GF-D8 (cell line): ENCODE measurements at places on chromosomes 16 and 17.

GRCh38 chr16:50778284-50779163, 36.6 kb downstream of the CYLD start:
- no peak for DNase-seq

DNA sequence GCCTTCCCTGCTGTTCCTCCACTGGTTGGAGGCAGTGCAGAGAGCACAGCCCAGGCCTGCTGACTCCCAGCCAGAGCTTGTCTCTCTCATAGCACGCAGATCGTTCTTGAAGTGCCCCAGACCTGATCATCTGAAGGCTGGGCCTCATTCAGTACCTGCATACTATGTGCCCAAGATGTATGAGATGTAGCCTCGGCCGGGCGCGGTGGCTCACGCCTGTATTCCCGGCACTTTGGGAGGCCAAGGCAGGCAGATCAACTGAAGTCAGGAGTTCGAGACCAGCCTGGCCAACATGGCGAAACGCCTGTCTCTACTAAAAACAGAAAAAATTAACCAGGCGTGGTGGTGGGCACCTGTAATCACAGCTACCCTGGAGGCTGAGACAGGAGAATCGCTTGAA, 31.0 kb downstream of the WNT3 start:
- no peak for DNase-seq

DNA sequence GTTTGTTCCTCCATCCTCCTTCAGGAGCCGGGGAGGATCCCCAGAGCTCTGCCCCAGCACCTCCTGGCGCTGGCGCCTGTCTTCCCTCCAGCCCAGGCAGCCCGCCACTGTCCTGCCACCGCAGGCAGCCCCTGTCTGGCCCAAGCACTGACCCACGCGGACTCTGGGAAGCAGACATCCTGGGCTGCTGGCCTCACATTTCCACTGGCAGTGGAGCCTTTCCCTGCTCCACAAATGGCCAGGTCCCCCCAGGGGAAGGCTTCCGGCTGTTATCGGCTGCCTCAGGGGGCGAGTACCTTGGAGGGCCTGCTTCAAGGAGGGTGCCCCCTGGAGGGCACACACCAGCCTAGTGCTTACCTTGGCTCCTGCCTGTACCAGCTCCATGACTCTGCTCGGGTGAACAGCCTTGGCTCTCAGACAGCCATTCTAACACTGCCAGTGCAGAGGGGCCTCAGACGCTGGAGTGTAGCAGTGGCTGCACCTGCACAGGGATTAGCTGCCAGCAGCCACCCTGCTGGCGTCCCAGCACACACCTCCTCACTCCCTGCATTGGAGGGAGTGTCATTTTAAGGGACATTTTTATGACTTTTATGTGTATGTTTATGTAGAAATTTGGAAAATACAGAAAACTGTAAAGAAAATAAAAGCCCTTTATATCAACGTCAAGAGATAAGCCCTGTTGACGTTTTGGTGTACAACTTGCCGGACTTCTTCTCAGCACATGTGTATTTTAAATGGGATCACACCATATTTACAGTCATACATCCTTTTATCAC, 21.0 kb downstream of the ACE start:
- no peak for DNase-seq

DNA sequence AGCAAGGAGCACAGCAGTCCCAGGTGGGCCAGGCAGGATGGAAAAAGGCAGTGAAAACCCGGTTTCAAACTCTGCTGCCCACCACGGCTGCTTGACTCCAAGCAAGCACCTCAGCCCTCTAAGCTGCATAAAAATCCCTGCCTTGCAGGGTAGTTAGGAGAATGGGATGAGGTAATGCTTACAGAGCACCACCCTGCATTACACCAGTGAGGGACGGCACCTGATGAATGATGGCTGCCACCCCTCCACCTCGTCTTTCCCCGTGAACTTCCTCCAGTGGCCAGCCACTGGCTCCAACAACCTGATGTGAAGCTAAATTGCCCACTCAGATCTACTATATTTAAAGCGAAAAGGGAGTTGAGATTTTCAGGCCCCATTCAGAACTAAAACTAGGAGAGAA, 21.3 kb downstream of the MIEF2 start:
- no peak for DNase-seq

DNA sequence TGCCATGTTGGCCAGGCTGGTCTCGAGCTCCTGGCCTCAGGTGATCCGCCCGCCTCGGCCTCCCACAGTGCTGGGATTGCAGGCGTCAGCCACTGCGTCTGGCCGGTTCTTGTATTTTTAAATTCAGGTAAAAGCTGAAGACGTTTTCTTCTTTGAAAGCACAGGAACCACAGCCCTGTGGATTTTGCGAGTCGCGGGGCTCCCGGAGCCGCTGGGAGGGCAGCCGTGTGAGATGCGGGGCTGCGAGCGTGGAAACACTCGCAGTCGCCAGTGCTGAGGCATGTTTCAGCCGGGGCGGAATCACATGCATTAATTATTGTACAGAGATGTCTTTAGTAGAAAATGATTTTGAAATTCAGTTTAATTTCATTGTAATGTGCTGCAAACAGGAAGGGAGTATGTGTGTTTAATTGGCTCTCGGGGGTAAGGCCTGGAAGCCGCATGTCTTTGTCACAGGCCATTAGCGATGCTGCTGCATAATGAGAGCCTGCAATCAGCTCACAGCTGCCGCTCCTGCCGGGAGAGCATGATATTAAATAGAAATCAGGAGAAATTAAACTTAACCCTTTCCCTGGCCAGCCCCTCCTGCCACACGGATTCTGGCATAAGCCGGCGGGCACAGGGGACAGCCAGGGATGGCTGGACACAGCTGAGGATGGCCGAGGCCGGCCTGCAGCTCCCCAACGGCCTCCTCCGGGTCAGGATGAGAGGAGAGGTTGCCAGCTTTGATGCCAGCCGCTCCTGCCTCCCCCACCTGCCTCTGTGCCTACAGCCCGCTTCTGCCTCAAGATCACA, 35.4 kb upstream of the CDH15 start:
- no peak for DNase-seq

- DNase-seq, result no peak
Measured at GRCh38 chr16:5643855-5644531, 546.4 kb upstream of the EEF2KMT start.

GRCh38 chr17:27553019-27553511, 77.9 kb upstream of the LGALS9 start:
- DNase-seq, result no peak

DNA sequence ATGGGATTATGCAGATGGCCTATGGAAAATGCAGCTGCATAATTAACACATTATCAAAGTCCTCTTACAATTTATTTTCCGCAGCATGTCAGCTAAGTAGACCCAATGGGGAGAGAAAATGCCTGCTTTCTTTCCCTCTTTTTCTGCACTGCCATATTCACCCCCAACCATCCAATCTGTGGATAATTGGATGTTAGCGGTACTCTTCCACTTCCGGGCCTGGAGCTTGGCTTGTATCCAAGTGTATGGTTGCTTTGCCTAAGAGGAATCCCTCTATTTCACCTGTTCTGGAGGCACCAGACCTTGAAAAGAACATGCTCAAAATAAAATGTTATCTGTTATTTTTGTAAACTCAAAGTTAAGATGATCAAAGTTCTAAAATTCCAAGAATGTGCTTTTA, 41.1 kb upstream of the CACNG3 start:
- no peak for DNase-seq

- no peak for DNase-seq
Measured at GRCh38 chr16:69936252-69936651, 14.9 kb upstream of the CLEC18A start.

GRCh38 chr16:88014252-88014781, 63.1 kb downstream of the BANP start:
- no peak for DNase-seq

- DNase-seq, result no peak
Measured at GRCh38 chr17:35944151-35944550, 638 bp upstream of the LYZL6 start.

GRCh38 chr16:84618581-84619460, 943 bp upstream of the COTL1 start:
- DNase-seq, result no peak

GRCh38 chr17:58513965-58514769, at the start of gene MTMR4:
TSS of gene MTMR4 (minus strand) at chr17:58514638. CDS start at chr17:58514407, 231 bp downstream.
- no peak for DNase-seq

- DNase-seq, result no peak
Measured at GRCh38 chr17:51667706-51668083, 407.3 kb downstream of the UTP18 start.

- no peak for DNase-seq
Measured at GRCh38 chr16:1026057-1026783, 44.6 kb downstream of the SOX8 start.

GRCh38 chr17:76907352-76907751, 39.1 kb downstream of the MGAT5B start:
- no peak for DNase-seq

GRCh38 chr17:70137451-70138230, 31.7 kb upstream of the KCNJ2 start:
- no peak for DNase-seq

DNA sequence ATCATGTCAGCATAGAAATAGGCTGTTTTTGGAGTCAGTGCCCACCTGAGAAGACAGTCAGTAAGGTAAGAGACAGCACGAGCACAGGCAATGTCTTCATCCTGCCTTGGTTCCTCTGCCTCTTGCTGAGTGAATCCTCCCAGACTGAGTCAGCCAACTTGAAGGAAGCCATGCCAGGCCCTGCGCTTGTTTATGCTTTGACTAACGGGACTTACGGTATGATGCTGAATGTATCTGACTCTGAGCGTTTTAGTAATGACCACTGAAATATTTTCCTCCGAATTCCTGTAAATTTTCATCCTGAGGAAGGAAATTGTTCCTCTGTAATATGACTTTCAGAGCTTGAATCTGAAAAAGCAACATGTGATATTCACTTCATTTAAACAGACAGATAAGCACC, 18.0 kb downstream of the C17orf67 start:
- no peak for DNase-seq

GRCh38 chr16:8730335-8730915, 56.0 kb downstream of the ABAT start:
- no peak for DNase-seq

GRCh38 chr16:72554935-72555334, 383.0 kb upstream of the PMFBP1 start:
- DNase-seq, result no peak

GRCh38 chr16:22691335-22691734, 122.6 kb upstream of the HS3ST2 start:
- DNase-seq, result no peak

DNA sequence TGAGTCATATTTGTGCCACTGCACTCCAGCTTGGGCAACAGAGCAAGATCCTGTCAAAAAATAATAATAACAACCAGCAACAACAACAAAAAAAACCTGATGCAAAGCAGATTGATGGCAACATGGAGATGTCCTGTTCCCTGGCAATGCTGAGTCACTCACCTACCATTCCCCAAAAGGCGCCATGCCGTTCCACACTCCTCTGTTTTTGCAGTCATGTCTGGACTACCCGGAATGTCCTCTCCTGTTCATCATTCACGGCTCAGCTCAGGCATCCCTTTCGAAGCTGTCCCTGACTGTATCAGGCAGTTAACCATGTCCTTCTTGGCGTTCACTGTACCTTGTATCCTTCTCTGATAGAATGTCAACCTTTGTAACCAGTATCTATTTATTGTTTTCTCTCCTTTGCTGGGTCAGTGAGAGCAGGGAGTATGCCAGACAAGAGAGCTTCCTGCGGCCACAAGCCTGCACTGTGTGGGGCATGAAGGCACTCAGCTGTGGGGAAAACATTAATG, 147.7 kb downstream of the ABCC12 start:
- no peak for DNase-seq

GRCh38 chr17:47902039-47902744, 6.2 kb downstream of the SP2 start:
- DNase-seq, result no peak

GRCh38 chr16:19875900-19876299, 8.7 kb downstream of the GPRC5B start:
- DNase-seq, result no peak

- DNase-seq, result no peak
Measured at GRCh38 chr17:65231086-65231485, 93.9 kb downstream of the RGS9 start.

- no peak for DNase-seq
Measured at GRCh38 chr16:74896389-74897370, 88.2 kb downstream of the WDR59 start.

DNA sequence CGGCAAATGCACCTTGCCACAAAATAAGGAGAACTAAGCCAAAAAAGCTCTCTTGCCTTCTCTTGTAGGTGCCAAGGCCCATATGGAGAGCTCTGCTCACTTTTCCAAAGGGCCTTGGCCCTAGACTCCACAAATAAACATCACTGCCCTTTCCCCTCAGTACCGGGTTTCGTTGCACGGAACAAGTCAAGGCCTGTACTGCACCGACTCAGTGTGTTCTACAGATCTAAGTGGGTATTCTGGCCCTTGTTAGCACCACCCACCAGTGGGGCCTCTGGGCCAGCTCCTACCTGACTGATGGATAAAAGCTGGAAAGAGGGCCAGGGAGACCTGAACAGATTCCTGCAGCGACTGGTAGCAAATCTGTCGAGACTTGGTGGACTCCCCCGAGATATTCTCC, 43.7 kb upstream of the GSG1L start:
- no peak for DNase-seq

- DNase-seq, result no peak
Measured at GRCh38 chr17:61863801-61864126, 436 bp upstream of the BRIP1 start.

DNA sequence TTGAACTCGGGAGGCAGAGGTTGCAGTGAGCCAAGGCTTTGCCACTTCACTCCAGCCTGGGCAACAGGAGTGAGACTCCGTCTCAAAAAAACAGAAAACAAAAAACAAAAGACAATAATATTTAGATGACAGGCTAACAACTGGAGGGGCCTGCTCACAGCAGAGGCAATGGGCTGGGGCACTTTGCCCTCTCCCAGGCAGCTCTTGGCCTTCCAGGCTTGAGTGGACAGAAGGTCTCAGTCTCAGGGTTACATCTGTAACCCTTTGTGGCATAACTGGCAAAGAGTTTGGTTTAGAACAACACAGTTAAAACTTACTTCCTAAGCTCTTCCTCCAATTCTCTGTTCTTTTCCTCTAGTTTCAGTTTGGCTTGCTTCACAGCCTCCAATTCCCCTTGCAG, 114.9 kb downstream of the SPAG9 start:
- no peak for DNase-seq

DNA sequence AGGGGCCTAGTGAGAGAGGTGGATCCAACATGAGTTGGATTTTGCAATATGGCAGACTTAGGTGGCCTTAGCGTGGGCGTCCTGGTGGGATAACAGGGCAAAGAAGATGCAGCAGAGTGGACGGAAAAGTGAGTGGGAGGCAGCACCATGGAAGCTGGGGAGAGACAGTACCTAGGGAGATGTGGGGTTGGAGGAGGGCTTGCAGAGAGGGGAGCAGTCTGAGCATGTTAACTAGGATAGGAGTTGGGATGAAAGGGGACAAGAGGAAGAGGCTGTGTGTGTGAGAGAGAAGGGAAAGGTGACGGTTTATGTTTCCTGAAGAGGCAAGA, 120.1 kb downstream of the NTN1 start:
- no peak for DNase-seq

DNA sequence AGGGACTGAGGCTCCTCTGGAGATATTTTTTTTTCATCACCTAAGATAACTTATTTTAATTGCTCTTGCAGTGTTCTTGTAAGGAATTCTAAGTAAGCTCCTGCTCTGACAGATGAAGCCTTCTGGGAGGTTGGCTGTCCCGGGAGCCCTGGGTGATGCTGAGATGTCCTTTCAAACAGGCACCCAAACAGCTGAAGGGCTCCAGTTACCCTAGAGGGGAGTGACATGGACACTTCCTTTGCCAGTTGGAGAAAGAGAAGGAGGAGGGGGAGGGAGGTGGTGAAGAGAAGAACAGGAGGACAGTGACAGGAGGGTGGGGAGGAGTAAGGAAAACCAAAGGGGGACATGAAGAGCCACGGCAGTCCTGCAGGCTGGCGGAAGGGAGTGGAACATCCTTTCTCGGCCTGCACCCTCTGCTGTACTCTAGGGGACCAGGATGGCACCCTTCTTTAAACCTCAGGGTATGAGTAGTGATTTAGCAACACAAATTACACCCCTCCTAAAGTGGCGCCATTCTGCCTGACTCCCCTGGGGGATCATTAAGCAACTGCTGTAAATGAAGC, 51.8 kb downstream of the MYH3 start:
- DNase-seq, result no peak
